IMR-90 (cell line): ENCODE measurements at places on chromosomes 5 and 9. TPM values are rescaled to one million over a fixed set of nuclear protein-coding genes. Genes with fewer than 3 reads are reported as not detected.
A peak's percentile ranks its signal among the peaks of the same experiment; 100 is the strongest.

GRCh38 chr5:58366461-58366860, 93.4 kb downstream of the PLK2 start:
- peak; percentile 45 for DNase-seq

- DNase-seq, result no peak
Measured at GRCh38 chr5:7801891-7802614, 48.9 kb downstream of the CFAP90 start.

- no peak for DNase-seq
Measured at GRCh38 chr5:78667461-78668103, 19.0 kb upstream of the LHFPL2 start.

DNA sequence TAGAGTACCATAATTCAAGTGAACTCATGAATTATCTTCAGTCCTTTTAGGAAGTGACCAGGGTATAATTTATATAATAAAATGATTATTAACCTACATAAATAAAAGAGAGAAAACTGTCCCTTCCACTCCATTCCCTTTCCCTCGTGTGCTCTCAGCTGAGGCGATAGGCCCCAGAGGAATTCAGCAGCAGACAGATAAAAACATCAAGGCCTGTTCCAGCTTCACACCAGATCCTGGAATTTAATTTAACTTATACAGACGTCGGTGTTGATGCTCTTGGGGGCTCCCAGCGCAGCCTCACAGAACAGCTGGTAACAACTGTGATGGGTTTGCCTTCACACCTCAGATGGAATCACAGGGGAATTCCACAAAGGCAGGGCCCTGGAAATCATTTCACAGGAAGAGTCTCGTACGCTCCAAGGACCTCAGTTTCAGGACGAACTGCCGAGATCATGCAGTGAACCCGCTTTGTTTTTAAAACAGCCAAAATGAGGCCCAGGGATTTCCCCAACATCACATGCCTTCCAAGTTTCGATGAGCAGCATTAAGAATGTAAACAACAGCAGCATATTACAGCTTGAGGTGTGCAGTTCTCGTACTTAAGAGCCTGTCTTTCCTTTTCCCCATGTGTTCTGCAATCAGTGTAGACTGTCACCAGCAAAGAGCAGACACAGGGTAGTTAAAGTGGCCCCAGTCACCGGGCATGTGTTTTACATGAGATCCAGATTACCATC, 73.6 kb upstream of the ALDH1B1 start:
- peak; percentile 72 for DNase-seq

GRCh38 chr9:120925535-120926396, 830 bp downstream of the TRAF1 start:
- DNase-seq, result peak; percentile 99

- no peak for DNase-seq
Measured at GRCh38 chr5:35920890-35921289, 17.5 kb downstream of the CAPSL start.

DNA sequence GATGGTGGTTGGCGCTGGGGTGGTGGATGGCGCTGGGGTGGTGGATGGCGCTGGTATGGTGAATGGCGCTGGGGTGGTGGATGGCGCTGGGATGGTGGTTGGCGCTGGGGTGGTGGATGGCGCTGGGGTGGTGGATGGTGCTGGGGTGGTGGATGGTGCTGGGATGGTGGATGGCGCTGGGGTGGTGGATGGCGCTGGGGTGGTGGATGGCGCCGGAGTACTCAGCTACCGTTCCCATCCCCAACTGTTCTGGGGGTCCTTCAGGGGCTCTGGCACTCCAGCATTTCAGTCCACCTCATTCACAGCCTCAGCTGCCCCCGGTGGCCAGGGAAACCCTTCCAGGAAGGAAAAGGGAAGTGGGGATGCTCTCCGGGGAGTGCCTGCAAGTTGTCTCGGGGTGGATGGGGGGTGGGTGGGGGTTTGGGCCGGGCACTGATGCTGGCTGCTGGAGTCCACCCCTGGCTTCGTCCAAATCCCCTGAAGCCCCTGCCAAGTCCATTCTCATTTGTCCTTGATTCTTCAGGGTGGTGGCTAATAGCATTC, 147.3 kb upstream of the COL5A1 start:
- no peak for DNase-seq

DNA sequence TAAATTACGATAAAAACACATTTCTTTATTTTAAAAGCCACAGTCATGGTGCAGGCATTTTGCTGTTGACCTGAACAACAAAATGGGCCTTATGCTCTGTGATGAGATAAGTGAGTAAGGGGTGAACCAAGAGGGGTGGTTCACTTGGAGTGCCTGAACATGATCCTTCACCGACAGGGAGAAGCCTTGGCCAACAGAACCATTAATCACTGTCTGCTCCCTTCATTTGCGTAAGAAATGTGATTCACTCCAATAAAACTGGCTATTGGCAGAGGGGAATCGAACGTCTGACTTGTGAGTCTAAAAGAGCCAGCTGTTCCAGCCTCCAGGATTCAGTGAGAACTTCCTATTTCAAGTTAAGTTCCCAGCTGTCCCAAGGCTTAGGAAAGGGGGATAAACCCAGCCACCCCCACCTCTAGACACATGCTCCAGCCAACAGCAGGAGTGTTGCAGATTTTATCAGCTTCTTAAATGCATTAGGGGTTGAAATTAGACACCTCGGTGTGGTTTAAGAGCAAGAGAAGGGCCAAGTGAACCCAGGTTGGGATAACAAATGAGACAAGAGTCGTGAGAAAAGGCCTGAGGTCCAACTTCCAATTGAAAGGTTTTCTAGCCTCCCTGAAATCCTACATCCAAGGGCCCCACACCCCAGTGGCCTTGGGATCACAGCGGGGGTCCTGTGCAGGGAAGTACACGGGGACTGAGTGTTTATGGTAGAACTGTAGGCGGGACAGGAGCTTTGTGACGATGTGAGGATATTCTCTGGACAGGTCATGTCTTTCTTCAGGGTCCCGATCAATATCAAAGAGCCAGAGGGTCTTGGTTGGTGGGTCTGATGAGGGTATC, 131.4 kb upstream of the LHFPL2 start:
- peak; percentile 93 for DNase-seq

DNA sequence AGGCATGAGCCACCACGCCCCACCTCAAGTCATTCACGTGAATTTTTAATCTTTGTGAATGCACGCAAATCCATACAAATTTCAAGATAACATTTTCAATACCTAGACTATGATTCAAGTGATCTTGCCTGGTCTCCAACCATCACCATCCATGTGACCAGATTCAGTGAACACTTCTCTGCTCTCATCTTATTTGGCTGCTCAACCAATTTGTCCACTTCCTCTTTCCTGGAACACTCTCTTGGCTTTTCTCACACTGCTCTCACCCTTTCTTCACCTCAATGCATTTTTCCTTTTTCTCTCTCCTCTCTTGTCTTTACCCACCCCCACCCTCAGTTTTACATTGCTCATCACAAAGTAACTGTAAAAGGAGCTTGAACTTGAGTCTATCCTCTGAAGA, 354.7 kb upstream of the KIF2A start:
- DNase-seq, result no peak

DNA sequence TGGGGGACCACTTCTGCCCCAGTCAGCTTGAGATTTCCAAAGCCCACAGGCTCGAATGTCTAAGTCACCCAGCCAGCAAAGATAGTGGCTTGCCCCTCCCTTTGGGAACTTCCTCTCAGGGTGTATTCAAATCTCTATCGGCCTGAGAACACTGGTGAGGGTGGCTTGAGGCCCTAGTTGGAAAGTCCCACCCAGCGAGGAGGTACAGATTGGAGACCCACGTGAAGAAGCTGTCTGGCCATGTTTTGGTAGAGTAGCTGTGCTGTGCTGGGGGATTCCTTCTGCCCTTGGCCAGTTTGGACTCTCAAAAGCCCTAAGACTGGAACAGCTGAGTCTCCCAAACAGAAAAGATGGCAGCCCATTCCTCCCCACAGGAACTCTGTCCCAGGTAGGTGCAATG, 172.7 kb upstream of the RIOK2 start:
- DNase-seq, result no peak

- no peak for DNase-seq
Measured at GRCh38 chr5:129978270-129978669, 74.0 kb downstream of the CHSY3 start.

- no peak for DNase-seq
Measured at GRCh38 chr5:129243039-129243438, 148.5 kb downstream of the ISOC1 start.

DNA sequence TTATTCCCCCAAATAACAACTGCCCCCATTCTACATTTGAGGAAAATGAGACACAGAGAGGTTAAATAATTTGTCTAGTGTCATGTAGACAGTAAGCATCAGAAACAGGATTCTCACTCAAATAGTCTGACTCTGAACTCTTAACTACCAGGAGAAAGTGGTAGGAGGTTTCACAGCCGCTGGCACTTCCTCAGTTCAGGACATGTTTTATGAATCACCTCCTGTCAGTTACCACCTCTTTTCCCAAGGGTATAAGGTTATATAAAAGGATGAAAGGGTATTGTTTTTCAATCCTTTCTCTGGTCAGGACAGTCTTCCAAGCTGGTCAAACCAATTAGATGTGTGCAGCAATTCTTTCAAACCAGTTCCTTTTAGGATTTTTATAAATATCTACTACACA, 52.1 kb downstream of the TSSK1B start:
- no peak for DNase-seq

DNA sequence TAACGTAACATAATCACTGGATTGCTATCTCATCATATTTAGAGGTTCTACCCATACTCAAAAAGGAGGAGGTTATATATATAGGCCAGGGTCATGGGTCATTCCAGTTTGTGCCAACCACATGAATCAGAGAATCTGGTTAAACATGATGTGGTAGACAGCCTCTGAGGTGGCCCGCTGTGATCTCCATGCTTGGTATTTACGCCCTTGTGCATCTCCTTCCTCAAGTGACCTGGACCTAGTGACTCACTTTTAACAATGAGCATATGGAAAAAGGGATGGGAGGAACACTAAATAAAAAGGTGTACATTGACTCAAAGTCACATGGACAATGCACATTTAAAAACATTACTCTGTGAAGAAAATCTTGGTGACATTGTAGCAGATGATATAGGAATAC, 77.7 kb upstream of the CTNND2 start:
- DNase-seq, result no peak

- peak; percentile 55 for DNase-seq
Measured at GRCh38 chr9:114893221-114894010, 37.0 kb downstream of the TNFSF8 start.

DNA sequence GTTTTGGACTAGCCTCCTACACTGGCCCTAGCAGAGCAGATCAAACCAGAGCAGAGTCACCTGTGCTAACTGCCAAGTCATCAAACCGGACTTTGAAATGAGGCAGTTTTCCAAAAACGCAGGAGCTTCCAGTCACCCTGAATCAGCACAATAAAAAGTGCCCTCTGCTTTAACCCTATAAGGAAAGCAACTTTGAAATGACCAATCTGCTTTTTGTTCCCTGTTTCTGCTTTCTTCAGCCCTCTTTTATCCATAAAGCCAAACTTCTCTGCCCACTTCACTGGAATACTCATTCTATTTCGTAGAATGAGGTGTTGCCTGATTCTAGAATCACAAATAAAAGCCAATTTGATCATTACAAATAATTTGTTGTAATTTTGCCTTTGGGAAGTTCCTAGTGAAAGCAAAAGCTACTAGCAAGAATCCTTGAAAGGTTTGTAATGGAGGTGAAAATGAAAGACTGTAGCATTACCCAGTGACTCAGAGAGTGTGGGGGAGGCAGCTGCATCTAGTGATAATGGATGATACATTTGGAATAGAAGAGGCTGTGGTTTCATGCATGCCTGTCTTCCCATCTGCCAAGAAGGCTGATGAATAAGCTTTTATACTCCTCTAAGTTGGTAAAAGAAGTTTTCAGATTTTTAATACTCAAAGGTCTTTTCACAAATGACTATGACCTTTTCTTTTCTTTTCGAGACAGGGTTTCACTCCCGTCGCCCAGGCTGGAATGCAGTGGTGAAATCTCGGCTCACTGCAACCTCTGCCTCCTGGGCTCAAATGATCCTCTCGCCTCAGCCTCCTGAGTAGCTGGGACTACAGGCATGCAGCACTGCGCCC, 14.9 kb downstream of the SPAAR start:
- peak; percentile 96 for DNase-seq

GRCh38 chr9:4530375-4530774, 40.1 kb downstream of the SLC1A1 start:
- no peak for DNase-seq

GRCh38 chr9:14597171-14597799, 95.9 kb downstream of the ZDHHC21 start:
- no peak for DNase-seq

DNA sequence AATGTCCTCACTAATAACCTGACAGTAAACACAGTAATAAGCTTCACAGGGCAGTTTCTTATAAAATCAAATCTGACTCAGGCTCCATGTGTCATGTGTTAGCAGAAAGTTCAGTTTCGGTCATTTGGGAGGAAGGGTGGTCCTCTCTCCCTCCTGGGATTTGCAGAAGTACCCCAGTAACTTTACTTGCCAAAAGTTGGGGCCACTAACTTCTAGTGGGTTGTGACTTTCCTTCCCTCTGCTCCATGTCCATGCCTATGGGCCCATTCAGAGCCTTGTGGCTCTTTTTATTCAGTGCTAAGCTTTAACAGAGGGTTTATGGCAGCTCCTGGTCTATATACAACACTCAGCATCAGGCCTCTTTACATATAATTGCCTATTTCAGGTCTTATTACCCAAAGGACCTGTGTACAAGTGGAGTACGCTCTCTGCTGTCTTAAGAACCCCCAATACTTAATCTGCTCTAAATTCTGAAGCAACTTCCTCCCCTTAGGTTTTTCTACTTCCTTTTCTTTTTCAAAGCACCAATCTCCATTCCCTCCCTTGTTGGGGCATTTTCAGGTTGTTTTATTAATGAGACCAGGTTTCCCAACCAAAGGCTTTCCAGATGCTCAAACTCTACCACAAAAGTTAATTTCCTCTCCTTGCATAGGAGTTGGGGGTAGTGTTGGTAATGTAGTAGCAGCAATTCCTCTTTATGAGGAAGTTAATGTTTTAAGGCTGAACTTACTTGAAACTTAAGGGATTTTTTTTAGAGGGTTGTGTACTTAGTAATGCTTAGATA, 107.7 kb downstream of the CCDC192 start:
- no peak for DNase-seq

DNA sequence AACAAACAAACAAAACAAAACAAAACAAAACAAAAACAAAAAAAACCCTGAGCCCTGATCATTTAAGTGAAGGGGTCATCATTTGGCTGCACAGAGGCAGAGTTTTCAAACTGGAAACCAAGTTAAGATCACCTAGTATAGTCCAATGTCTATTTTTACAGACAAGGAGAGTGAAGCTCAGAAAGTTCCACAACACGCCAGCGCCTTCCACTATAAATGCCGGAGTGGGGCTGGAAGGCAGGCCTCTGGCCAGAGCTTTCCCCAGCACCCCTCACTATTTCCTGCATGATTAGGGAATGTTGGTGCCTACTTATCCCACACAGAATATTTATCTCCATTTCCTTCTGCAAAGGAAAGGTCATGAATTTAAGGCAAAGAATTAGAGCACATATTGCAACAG, 319.7 kb upstream of the WWC1 start:
- no peak for DNase-seq

Gene BTNL8
- not detected in 2 replicates for polyA plus RNA-seq

Gene LECT2
- not detected in 2 replicates for polyA plus RNA-seq

Gene FBN2
- polyA plus RNA-seq, result 22.6 and 26.7 TPM in 2 replicates

Gene IL13
- polyA plus RNA-seq, result not detected in 2 replicates

Gene PIP5KL1
- polyA plus RNA-seq, result 2.7 and 3.6 TPM in 2 replicates

Gene RNF183
- polyA plus RNA-seq, result not detected in 2 replicates

Gene FST
- polyA plus RNA-seq, result 195 and 238 TPM in 2 replicates

Gene LIFR
- polyA plus RNA-seq, result 1.6 and 1.9 TPM in 2 replicates

Gene TCERG1
- 44.7 and 49.0 TPM in 2 replicates for polyA plus RNA-seq

Gene DBH
- not detected in 2 replicates for polyA plus RNA-seq

Gene GARIN3
- polyA plus RNA-seq, result not detected in 2 replicates

Gene OSMR
- polyA plus RNA-seq, result 39.6 and 48.7 TPM in 2 replicates

Gene ESM1
- 5.6 and 7.1 TPM in 2 replicates for polyA plus RNA-seq
